Activated CD4-positive, alpha-beta T cell treated with anti-CD3 and anti-CD28 coated beads, Interleukin-2, amount 50 U/mL, for 4 hours (primary cell): ENCODE measurements at places on chromosomes 7 and 10.

DNA sequence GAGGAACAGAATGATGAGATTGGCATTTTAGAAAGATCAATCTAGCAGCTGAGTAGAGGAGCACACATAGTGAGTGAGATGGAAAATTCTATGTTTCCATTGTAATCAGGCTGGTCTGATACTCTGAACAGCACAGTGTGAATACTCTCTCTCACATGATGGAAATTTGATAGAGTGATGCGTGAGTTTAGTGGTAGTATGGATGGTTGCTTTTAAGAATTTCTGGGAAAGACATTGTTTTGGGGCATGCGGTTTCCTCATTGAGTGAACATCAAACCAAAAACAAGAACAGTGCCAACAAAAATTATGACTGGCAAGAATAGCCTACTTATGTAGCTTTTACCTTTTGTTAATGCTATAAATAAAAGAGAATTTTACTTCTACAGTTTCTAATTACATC lies 183.2 kb downstream of the PDE1C start:
- DNase-seq = no peak

GRCh38 chr10:94299417-94299816 lies 63.3 kb downstream of the NOC3L start:
- DNase-seq = no peak

DNA sequence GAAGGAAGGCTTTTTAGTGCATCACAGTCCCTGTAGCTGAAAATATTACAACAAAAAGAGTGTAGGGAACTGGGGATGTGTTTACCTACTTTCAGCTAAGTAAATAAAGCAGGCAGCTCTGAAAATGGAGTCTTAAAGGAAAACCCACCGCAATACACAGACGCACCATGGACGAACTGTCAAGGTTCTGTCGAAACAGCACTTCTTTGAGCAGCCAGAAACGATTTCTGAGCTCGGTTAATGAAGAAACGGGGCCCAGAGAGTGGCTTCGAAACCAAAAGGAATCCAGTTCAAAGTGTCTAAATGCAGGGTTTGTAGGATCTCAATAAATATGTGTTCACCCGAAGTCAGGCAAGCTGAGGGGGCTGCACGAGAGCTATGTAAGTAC lies 275.4 kb upstream of the NEBL start:
- no peak for DNase-seq

DNA sequence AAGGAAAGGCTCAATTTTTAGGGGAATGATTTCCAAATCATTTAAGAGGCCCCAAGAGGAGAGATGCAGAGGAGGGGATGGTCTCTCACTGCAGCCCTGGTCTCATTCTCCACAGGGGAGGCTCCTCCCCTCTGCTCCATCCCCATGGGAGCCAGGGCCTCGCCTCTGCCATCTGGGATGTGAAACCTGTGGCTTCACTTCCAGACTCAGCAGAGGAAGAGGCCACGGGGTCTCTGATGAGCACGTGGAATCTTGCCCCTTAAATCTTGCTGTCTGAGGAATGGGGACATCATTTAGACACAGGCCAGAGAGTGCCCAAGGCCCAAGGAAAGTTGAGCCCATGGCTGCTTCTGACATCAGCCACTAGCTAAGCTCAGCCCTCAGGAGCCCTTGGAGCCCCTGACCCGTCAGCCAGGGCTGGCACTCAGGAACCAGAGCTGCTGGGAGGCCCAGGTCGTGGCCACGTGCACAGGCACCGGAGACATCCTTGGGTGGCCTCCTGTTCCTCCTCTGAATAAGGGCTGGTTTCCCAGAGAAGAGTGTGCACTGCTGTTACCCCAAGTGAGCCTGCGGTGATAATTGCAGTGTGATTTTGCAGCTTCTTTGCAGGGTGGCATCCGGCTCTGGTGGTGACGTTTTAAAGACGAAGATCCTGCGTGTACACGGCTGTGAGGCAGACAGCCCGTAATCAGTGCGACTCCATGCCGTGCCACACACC lies 50.5 kb downstream of the VIPR2 start:
- no peak for DNase-seq

DNA sequence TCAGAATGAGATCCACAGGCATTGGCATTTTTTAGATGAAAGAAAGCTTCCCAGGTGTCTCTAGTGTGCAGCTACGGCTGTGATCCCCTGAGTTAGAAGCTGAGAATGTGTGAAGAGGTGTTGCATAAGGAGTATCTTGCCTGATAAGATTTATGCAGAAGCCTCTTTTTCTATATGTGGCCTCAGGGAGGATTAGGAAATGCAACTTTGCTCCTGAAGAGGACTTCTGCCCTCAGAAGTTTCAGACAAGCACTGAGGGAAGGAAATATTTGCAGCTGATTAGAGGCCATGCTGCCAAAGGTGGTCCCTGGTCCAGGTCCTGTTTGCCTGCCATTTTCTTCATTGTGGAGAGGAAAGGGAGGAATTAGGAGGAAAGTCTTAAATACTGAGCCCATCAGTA lies 551.8 kb downstream of the PHTF2 start:
- no peak for DNase-seq

- no peak for DNase-seq
Observed at GRCh38 chr10:7245505-7245904, 165.3 kb downstream of the SFMBT2 start.

- no peak for DNase-seq
Observed at GRCh38 chr10:91309711-91310110, 89.2 kb downstream of the PCGF5 start.

- peak; percentile 13 for DNase-seq
Observed at GRCh38 chr10:77641788-77642397, 4.3 kb upstream of the KCNMA1 start.

DNA sequence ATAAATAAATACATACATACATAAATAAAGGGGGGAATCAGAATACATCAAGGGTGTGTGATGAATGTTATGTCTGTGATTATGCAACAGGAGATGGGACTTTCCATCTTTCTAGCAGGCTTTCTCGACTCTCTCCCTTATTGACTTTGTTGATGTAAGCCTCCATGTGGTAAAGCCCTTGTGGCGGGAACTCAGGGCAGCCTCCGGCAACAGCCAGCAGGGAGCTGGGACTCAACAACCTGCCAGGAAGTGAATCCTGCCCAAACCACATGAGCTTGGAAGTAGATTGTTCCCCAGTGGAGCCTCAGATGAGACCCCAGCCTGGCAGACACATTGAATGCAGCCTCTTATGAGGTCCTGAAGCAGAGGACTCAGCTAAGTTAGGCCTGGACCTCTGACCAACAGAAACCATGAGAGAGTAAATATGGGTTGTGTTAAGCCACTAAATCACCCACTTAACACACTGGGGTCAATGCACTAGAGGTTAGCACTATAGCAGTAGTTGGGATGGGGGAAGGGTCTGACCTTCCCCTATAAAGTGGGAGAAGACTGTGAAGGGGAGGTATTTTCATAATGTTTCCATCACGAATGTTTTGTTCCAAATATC lies 104.0 kb downstream of the JCAD start:
- DNase-seq = no peak

- no peak for DNase-seq
Observed at GRCh38 chr10:20343036-20343435, 526.8 kb downstream of the PLXDC2 start.

GRCh38 chr10:21626457-21627161 lies 92.6 kb downstream of the MLLT10 start:
- no peak for DNase-seq

DNA sequence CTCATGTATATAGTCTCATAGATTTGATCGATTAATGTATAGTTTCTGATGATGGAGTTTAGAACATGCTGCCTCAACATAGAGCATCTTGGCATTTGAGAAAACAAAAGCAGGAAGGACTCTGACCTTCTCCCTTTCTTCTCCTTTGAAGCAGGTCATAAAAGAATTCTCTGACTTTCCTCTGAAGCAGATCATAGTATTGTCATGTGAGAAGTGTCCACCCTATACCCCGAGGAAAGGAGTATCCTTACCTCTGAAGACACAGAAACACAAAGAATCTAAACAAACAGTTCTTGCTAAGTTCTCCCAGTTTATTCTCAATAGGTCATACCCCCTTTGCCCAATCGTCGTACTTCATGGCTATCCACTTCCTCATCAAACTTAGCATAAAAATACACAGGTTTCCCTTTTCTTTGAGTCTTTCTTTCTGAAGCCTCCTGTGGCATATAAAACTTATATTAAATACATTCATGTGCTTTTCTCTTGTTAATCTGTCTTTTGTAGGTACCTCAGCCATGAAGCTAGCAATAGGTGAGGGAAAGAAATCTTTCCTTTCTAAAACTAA lies 194.9 kb downstream of the REEP3 start:
- no peak for DNase-seq

DNA sequence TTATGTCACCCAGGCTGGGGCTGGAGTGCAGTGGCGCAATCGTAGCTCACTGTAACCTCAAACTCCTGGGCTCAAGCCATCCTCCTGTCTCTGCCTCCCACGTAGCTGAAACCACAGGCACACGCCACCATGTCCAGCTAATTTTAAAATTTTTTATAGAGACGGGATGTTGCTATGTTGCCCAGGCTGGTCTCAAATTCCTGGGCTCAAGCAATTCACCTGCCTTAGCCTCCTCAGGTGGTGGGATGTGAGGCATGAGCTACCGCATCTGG lies 123.2 kb upstream of the PARD3 start:
- DNase-seq = no peak

GRCh38 chr7:103636153-103636552 lies 190.1 kb upstream of the SLC26A5 start:
- DNase-seq = no peak

- DNase-seq = no peak
Observed at GRCh38 chr7:32026083-32026425, 44.2 kb downstream of the PDE1C start.

DNA sequence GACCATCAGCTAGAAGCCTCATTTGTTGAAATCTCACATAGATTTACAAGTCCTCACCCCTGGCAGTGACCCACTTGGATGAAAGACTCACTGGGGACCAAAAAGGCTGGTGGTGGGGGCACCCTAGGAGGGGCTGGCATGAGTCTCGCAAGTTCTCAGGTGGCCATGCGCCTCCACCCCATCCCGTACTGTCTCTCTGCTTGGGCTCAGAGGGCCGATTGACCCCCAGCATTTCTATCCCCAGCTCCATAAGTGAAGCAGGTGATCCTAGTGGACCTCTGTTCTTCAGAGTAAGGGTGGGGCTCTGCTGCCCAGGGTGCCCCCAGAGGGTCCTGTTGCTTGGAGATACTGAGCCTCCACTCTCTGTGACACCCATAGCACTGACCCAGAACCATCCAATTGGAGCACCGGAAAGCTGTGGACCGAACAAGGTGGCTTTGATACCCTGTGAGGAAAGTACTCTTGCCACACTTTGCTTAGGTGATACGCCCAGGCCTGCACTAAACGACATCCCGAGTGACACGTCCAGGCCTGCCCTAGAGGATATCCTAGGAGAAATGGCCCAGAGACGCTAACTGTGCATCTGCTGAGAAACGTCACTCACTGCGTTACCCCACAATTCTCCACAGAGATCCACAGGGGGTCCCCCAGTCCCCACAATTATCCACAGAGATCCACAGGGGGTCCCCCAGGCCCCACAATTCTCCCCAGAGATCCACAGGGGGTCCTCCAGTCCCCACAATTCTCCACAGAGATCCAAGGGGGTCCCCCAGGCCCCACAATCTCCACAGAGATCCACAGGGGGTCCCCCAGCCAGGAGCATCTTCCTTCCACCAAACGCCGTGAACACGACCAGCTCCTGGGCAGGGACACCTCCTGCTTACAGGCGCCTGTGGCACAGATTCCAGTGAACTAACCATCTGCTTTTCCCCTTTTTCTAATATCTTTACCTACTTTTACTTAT lies 262.9 kb downstream of the PTPRN2 start:
- DNase-seq = no peak

GRCh38 chr10:3048119-3049019 lies 19.0 kb upstream of the PFKP start:
- no peak for DNase-seq

GRCh38 chr7:34982371-34983019 lies 54.8 kb downstream of the DPY19L1 start:
- no peak for DNase-seq

GRCh38 chr10:58965855-58966254 lies 210.6 kb upstream of the PHYHIPL start:
- no peak for DNase-seq

- no peak for DNase-seq
Observed at GRCh38 chr7:47570649-47571050, 11.3 kb downstream of the TNS3 start.

DNA sequence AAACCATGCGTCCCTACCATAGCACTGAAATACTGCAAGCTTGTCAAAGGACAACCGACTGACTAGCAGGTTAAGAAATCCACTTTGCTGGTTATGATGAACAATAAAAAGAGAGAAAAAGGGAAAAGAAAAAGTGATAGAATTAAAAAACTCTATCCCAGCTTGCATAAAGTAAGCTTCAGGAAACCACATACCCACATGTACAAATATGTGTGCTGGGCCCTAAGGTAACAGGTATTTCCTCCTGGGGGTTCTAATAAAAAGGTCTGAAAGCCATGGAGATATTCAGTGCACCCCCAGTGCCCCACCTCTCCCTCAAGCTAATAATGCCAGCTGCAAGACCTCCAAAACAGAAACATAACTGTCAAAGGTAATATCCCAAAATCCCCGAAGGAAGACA lies 248.6 kb upstream of the KLF14 start:
- no peak for DNase-seq

GRCh38 chr10:115653473-115653872 lies 560.3 kb downstream of the ATRNL1 start:
- no peak for DNase-seq

DNA sequence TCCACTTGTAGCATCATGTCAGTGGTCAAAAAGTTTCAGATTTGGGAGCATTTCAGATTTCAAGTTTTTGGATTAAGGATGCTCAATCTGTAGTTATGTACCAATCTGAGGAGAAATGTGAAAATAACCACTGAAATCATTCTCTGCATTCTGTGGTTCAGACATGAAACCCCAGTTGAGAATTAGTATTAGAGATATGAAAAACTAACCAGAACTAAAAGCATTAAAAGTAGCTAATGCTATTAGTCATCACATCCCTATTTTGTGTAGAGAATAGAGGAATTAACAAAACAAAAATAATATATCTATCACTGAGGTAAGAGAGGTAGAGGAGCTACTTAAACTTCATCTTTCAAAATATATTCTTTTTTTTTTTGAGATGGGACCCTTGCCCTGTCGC lies 28.0 kb downstream of the MICU1 start:
- DNase-seq = no peak

GRCh38 chr7:129851809-129852208 lies 101.0 kb downstream of the UBE2H start:
- DNase-seq = no peak

DNA sequence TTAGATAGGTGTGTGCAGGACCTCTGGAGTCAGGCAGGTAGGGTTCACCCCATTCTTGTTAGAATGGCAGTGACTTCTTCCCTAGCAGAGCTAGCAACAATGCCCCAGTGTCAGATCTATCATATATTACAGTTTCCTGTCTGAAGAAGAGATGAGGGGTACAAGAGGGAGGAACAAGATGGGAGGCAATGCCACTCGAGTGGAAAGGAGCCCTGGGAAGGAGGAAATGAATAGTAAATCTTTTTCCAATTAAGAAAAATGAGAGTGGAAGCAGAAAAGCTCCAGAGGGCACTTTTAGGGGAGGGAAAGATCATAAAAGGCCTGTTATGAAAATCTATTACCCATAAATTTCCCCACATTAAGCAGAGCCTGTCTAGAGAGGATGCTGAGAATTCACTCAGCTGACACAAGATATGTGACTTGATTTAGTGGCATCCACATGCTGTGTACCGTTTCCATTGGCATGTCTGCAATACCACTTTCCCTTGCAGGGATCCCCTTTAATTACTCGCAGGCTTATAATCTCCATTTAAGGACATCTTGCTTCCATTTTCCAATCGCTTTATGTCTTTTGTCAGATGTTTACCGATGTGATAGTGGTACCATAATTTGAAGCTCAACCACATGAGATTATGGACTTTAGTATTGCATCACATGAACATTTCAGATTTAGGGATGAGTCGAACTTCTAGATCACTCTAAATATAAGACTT lies 70.0 kb upstream of the AGBL3 start:
- DNase-seq = no peak

- no peak for DNase-seq
Observed at GRCh38 chr10:102416283-102416682, 2.3 kb downstream of the PSD start.
